ENCODE measurements at places on chromosomes 11 and 22. TPM values are rescaled to one million over a fixed set of nuclear protein-coding genes. Genes with fewer than 3 reads are reported as not detected.
A peak's percentile ranks its signal among the peaks of the same experiment; 100 is the strongest.

The FXYD2 gene
- 2.0 TPM for total RNA-seq

DNA sequence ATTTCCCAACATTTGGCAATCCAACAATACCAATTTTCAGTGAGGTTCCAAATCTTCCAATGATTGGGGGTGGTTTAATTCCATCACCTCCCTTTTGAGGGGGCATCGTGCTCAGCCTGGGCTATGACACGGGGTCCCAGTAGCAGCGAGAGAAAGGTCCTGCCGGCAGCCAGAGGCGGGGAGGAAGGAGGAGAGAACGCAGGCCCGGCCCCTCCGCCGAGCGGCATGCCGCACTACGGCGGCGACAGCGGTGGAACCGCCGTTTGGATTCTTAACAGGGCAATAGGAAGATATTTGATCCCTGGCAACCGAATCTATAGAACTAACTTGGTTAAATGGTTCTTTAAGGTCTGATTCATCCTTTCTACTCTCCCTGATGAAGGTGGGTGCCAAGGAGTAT is 18.3 kb upstream of the NDUFA6 start:
- no peaks in the 10 kb centered on the region for H3K27me3 ChIP-seq
- H3K36me3 ChIP-seq, result no peaks in the 10 kb centered on the region
- H3K4me3 ChIP-seq, result no peak overlapping the region
- no peaks in the 10 kb centered on the region for H3K4me1 ChIP-seq

- H3K27ac ChIP-seq, result no peak overlapping the region
- DNase-seq, result no peak
- H3K36me3 ChIP-seq, result no peaks in the 10 kb centered on the region
- no peaks in the 10 kb centered on the region for H3K4me1 ChIP-seq
These were observed 17.3 kb downstream of the APOL2 start for GRCh38 chr22:36221799-36222751.

GRCh38 chr11:72720047-72720446 is 32.2 kb downstream of the ARAP1 start:
- H3K27me3 ChIP-seq, result no peaks in the 10 kb centered on the region
- peak overlapping the region; percentile 85 for H3K4me3 ChIP-seq
- peak overlapping the region; percentile 47 for H3K27ac ChIP-seq

DNA sequence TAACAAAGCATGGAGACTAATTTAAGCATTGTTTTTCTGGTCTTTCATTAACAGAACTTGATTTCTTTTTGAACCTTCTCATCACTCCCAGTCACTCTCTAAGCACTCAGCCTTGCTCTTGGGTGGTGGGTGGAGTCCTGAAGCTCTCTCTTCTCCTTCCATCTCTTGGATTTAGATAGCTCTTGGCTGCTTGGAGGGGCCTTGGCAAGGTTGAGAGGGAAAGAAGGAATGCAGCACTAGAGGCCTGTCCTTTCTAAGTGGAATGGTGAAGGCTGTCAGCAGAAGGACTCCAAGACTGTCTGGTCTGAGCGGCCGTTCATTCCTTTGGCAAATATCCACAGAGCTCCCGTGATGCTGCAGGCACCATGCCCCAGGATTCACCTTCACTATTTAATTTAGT is 168.6 kb upstream of the E2F8 start:
- no peak overlapping the region for H3K27ac ChIP-seq
- no peaks in the 10 kb centered on the region for H3K27me3 ChIP-seq
- no peak for DNase-seq
- H3K4me3 ChIP-seq, result no peak overlapping the region
- peaks cover 27% of the 10 kb centered on the region for H3K4me1 ChIP-seq

- H3K27me3 ChIP-seq, result no peaks in the 10 kb centered on the region
- H3K4me3 ChIP-seq, result no peak overlapping the region
- peaks cover 42% of the 10 kb centered on the region for H3K4me1 ChIP-seq
- 0 out of 2 replicates have a peak, but pooled peaks cover 3% of the 10 kb centered on the region for H3K36me3 ChIP-seq
- no peak for DNase-seq
These were observed 72.5 kb downstream of the PACS1 start for GRCh38 chr11:66142370-66143263.

The IGSF9B gene
- 0.05 TPM for total RNA-seq

GRCh38 chr11:27088353-27088752 is 47.7 kb downstream of the BBOX1 start:
- H3K4me3 ChIP-seq, result no peak overlapping the region
- H3K4me1 ChIP-seq, result no peaks in the 10 kb centered on the region
- no peak for DNase-seq
- no peaks in the 10 kb centered on the region for H3K27me3 ChIP-seq
- H3K27ac ChIP-seq, result no peak overlapping the region

GRCh38 chr11:101128571-101129202 is 926 bp downstream of the PGR start:
- peaks cover 5% of the 10 kb centered on the region for H3K27me3 ChIP-seq
- no peaks in the 10 kb centered on the region for H3K4me1 ChIP-seq
- H3K4me3 ChIP-seq, result no peak overlapping the region
- H3K36me3 ChIP-seq, result no peaks in the 10 kb centered on the region
- no peak overlapping the region for H3K27ac ChIP-seq

GRCh38 chr11:110711776-110712658 is at the start of gene ARHGAP20:
Gene ARHGAP20 (minus strand): TSS chr11:110712437. CDS start chr11:110712231, 206 bp downstream.
- H3K4me1 ChIP-seq, result no peaks in the 10 kb centered on the region
- H3K27ac ChIP-seq, result no peak within 1 kb of the TSS
- 0 out of 2 replicates have a peak within 1 kb of the TSS, but pooled peaks have one; percentile 27 for H3K4me3 ChIP-seq
- H3K27me3 ChIP-seq, result peaks cover 11% of the 10 kb centered on the region

- H3K27ac ChIP-seq, result no peak overlapping the region
- 0 out of 2 replicates have a peak, but pooled peaks cover 3% of the 10 kb centered on the region for H3K4me1 ChIP-seq
- H3K27me3 ChIP-seq, result peaks cover 1% of the 10 kb centered on the region
- no peak overlapping the region for H3K4me3 ChIP-seq
- no peaks in the 10 kb centered on the region for H3K36me3 ChIP-seq
These were observed 3.4 kb upstream of the CDC42EP2 start for GRCh38 chr11:65311170-65311678.
